ENCODE measurements at places on chromosomes 6 and 20. TPM values are rescaled to one million over a fixed set of nuclear protein-coding genes. Genes with fewer than 3 reads are reported as not detected.
A peak's percentile ranks its signal among the peaks of the same experiment; 100 is the strongest.

HUS1B gene
- 2.4 TPM for total RNA-seq

GRCh38 chr20:56001106-56001785 is 4.1 kb downstream of the CBLN4 start:
- DNase-seq, result no peak

DNA sequence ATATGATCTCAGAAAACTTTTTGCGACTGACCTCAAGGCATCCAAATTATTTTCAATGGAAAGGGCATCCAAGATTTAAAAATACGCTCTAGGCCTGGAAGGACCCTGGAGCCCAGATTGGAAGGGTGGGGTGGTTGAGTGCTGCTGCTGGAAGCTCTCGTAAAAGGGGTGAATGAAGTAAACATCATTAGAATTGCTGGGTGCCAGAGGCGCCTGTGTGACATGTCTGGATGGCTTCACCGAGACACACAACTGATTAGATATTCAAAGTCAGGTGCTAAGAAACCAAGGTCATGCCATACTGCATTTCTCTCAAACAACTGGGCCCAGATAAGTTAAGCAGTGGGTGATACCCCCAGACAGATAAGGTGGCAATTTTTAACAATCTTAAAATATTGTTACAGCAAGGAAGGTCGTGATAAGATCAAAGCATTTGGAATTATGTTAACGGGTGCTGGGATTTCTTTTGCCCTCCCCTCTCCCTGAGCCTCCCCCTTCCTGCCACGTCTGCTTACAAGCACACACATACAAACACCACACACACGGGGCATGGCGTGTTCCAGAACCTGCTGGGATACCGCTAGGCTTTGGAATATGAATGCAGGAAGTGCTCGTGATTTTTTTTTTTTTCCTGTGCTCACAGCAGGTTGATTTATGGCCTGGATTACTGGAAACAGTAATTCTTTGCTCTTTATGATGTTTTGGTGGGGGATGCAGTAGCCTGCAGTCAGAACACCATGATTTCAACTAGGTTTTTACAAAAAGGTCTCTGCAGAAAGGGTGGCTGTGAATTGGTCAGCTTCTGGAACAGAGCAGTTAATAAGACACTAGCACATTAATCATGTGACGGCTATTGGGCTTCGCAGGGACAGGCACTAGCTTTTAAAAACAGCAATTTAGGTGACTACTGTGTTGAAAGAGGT is 551.2 kb downstream of the QKI start:
- DNase-seq, result no peak

ACTL10 gene
- total RNA-seq, result 1.2 TPM

ADGRB3 gene
- total RNA-seq, result 5.4 TPM

DNA sequence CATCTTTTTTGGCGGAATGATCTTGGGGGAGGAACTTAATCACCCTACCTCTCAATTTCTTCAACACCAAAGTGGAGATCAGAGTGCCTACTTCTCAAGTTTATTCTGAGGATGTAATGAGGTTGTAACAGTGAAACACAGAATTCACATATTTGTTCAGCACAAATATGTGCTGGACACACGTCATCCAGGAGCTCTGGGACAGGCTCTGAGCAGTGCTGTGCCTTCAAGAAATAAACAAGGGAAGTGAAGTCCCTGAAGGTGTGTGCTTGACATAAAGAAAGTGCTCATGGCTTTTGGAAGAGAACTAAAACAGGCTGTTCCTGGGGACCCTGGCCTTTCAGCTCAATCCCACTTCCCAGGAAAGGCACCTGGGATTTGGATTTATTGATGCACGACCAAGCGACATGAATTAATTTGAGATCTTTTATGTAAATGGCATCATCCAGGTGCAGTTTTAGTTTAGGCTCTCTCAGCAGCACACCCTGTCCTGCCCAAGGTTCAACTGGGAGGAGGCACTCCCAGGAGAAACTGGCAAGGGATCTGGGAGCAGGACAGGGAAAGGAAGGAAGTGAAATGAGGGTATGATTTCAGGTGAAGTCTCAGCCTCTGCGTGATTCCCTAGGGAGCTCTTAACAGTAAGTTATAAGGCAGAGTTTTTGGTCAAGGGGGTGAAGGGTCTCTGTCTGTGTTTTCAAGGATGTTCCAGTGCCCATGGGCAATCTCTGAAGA is 211.0 kb downstream of the FOXA2 start:
- no peak for DNase-seq

RNF217 gene
- 79.5 TPM for total RNA-seq

DNA sequence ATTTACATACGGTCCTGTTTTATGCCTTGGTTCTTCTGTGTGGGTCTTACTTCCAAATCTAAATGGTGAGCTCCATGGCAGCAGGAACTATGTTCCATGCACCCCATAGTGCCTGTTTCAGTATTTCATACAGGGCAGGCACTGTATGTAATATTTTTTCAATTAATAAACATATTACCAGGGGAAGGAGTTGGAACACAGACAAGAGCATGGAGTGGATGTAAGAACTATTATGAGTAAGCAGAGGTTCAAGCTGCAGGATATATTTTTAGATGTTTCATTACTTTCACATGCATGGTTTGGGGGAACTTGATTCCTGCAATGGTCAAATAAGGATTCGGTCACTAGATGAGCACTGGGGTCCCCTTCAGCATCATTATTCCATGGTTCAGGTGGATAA is 108.3 kb downstream of the KIF13A start:
- no peak for DNase-seq

DNA sequence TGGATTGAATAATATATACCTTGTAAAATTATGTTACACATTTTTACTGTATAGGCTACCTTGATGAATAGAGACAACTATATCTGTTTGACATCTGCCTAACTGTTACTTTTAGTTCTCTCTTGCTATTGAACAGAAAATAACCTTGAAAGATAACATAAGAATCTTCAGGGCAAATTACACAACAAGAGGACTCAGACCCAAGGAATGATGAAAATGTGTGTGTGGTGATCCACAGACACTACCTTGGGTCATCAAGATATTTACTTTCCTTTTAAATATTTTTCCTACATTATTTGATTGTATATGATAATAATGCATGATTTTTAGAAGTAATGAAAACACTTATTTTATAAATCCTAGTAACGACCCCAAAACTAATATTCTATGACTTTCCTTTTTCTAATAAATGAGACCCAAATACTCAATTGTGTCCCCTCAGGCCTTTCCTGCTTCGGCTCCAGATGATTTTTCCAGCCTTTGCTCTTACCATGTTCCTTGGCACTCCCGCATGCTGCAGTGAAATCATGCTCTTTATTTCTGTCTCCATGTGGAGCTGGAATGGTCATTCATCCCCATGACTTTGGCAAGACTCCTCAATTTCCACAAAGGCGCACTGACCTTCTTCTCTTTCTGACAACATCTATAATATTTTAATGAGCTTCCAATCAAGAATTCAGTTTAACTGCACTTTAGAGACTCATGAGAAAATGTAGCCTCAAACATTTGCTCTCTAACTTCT is 187.6 kb downstream of the EPM2A start:
- no peak for DNase-seq

- no peak for DNase-seq
Observed at GRCh38 chr6:107319906-107320530, 139.3 kb downstream of the PDSS2 start.

GRCh38 chr6:14861491-14861943 is 384.4 kb upstream of the JARID2 start:
- DNase-seq, result no peak

RAMACL gene
- total RNA-seq, result 2.4 TPM

- DNase-seq, result no peak
Observed at GRCh38 chr6:130625825-130626527, 201.2 kb upstream of the SMLR1 start.

GRCh38 chr6:156718647-156719394 is 58.4 kb upstream of the ARID1B start:
- DNase-seq, result peak; percentile 91

GRCh38 chr20:21391972-21392352 is 5.4 kb downstream of the NKX2-4 start:
- DNase-seq, result no peak

DNA sequence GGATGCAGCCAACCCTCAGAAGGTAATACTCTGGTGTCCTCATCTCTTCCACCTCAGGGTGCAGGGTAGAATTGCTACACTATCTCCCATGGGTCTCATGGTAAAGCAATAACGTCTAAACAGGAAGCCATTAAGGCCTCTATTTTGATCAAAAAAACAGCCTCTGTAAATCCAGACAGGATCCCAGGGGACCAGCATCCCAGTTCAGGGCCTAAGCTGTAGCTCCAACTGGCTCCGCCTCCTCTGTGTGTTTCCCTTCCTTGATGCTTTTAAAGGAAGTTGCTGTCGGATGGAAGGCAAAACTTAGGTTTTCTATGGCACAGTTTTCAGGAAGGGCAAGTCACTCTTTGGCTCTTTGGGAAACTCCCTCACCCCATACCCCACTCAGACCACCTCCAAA is 222.0 kb downstream of the MAFB start:
- no peak for DNase-seq

DNA sequence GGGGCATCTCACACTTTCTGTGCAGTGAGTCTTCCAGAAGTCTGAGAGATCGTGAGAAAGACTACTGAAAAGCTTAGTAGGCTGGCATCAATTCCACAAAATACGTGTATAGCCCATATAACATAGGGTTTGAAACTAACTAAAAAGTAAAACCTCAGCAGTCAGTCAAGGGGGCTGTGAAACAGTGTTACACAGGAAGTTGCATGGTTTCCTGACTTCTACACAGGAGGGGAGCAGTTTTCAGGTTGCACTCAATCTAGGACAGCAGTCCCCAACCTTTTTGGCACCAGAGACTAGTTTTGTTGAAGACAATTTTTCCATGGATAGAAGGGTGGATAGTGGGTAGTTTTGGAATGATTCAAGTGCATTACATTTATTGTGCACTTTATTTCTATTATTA is 4.7 kb upstream of the LY86 start:
- DNase-seq, result no peak

- no peak for DNase-seq
Observed at GRCh38 chr6:133040094-133040802, 200.9 kb upstream of the EYA4 start.

DNA sequence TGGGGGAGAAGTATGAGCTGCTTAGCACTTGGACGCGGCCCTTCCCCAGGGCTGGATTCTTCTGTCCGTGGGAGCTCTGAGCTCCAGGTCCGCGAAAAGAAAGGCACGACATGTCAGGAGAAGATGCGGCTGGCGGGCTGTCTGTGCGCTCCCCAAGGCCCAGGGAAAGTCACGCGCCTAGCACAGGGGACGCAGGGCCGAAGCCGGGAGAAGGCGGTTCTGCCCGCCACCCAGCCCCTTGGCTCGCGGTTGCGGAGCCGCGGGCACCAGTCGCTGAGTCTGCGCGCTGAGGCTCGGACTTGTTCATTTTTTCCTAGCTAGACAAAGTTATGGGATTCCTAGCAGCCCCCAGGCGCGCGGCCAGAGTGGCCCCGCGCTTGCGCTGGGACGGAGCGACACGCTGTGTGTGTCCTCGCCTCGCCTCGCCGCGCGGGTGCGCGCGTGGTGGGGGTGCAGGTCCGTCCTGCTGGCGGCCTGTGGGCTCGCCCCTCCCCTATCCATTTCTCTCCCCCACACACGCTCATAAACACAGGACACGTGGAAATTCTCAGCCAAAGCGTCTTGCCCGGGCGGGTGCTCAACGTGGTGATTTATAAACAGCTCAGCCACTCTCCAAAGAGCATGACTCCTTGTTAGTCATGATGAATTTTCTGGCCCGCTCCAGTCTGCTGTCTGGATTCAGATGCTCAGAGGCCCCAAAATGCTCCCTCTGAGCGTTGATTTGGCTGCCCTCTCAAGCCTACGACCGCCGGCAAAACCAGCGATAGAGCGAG is 1.9 kb upstream of the POU3F2 start:
- peak; percentile 82 for DNase-seq

GRCh38 chr6:13859871-13860555 is 45.7 kb upstream of the MCUR1 start:
- no peak for DNase-seq

DNA sequence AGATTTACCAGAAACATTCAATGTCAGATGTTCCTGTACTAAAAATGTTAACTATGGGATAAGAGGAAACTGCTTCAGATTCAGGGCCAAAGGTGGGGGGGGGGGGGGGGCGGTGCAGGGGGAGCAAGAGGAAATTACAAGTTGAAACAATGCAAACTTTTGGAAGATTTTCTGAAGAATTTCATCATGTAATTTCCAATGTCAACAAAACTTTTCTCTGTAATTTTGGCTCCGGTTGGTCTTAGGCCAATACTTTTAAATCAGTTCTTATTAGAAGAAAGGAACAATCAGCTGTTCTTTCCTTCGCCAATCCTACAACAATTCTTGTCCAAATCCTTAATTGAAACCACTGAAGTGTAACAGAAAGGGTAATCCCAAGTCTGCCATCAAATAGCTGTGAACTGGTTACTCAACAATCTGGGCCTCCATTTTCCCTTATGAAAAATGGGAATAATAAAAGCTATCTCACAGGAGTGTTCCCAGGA is 13.1 kb downstream of the UQCC1 start:
- no peak for DNase-seq

GRCh38 chr20:49616154-49617007 is 48.4 kb upstream of the PTGIS start:
- DNase-seq, result no peak

GRCh38 chr20:37233548-37234253 is 27.9 kb downstream of the GHRH start:
- DNase-seq, result no peak

Measured in aorta (tissue), 5 donors.